ENCODE measurements at places on chromosomes 5 and 9. TPM values are rescaled to one million over a fixed set of nuclear protein-coding genes. Genes with fewer than 3 reads are reported as not detected.

DNA sequence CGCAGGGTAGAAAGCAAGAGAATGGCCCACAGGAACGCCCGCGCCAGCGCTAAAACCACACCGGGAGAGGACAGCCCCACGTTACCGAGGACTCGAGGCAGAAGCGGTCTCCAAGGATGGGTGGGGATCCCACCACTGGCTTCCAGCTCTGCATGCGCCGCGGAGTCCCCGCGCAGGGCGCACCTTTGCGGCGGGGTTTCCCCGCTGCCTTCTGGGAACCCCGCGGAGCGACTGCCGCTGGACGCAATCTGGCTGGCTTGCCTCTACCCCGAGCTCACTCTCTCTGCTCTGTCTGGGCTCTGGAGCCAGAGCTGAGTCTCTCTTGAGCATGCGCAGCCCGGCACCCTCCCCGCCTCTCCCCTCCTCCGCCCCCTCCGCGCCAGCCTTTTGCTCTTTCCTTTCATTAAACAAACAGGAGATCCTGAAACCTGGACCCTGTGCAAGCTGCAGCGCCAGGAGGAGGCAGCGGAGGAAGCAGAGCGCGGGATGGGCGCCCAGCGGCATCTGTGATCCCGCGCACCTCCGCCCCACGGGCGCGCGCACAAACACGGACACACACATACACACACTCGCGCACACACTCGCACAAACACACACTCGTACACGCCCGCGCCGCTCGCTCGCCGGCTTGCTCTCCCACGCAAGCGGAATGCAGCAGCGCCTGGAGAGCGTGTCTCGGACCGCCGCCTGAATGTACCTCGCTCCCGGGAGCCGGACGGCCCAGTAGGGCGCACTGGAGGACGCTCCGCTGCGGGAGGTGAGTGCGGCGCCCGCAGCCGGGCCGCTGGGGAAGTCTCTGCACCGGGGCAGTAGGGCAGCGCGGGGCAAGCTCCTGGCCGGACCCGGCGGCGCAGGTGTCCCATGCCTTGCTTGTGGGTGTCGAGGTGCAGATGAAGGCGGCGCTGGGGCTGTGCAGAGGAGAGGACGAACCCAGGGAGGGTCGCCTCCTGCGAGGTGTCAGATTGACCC lies at the start of gene PLPPR1:
PLPPR1 (plus strand) TSS at position 382 of the 969 bp plus-strand sequence.
- DNase-seq: peak; percentile 88
- peaks cover 23% of the 10 kb centered on the region for H3K27me3 ChIP-seq
- 0 out of 2 replicates have a peak, but pooled peaks cover 2% of the 10 kb centered on the region for H3K4me1 ChIP-seq
- no peak within 1 kb of the TSS for H3K27ac ChIP-seq
- peak within 1 kb of the TSS; percentile 90 for H3K4me3 ChIP-seq

GRCh38 chr9:23887781-23888180 lies 61.7 kb upstream of the ELAVL2 start:
- H3K27ac ChIP-seq: no peak overlapping the region
- H3K4me1 ChIP-seq: no peaks in the 10 kb centered on the region
- no peaks in the 10 kb centered on the region for H3K27me3 ChIP-seq
- no peak overlapping the region for H3K4me3 ChIP-seq
- peaks cover 10% of the 10 kb centered on the region for H3K36me3 ChIP-seq

DNA sequence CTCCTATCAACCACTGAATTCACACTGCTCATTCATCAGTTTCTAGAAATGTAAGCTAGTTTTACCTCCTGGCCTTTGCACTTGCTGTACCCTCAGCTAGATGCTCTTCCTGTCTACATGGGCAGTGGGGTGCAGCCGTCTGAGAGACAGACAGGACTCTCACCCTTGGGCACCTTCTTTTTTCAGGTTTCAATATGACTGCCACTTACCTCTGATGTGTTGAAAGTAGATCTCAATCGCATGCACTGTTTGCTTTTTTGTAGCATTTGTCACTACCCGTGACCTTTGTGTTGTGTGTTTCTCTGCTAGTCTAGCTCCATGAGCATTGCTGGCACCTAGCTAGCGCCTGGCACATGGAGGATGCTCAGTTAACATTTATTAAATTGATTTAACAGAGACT lies 403.1 kb upstream of the TRPC7 start:
- no peak overlapping the region for H3K27ac ChIP-seq
- H3K27me3 ChIP-seq: no peaks in the 10 kb centered on the region
- no peaks in the 10 kb centered on the region for H3K4me1 ChIP-seq
- no peak for DNase-seq
- no peak overlapping the region for H3K4me3 ChIP-seq
- H3K36me3 ChIP-seq: no peaks in the 10 kb centered on the region

DNA sequence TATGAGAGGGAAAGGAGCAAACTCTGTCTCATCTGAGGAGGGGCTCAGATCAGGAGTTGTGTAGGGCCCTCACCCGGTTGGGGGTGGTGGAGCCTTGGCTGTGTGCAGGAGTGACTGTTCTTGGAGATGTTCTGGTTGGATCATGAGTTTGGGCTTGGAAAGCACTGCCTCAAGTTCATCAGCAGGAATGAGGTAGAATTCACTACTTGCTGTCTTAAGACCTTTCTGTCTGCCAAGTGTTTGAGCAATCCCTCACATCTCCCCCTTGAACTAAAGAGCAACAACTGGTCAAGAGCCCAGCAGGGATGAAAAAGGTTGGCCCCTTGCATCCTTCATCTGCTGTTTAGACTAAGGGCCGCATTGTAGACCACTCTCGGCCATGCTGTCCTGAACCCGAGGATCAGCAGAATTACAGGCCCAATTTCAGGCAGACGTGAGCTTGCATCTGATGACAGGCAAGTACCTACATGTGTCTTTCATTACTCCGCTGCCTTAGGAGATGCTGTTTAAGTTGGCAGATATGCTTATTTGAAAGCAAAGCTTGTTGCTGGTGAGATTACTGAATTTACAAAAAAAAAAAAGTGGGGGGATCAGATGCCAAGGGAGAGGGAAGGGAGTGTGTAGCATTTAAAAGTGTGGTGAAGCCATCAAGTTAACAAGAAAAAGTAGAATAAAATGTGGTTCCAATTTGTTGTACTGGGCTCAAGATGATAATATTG lies 36.4 kb downstream of the PIK3R1 start:
- no peaks in the 10 kb centered on the region for H3K36me3 ChIP-seq
- no peaks in the 10 kb centered on the region for H3K27me3 ChIP-seq
- no peak for DNase-seq
- no peak overlapping the region for H3K27ac ChIP-seq
- peaks cover 11% of the 10 kb centered on the region for H3K4me1 ChIP-seq

The SLC34A3 gene
- not detected for total RNA-seq

GRCh38 chr9:133684936-133685361 lies 48.8 kb downstream of the DBH start:
- no peaks in the 10 kb centered on the region for H3K36me3 ChIP-seq
- no peak overlapping the region for H3K27ac ChIP-seq
- no peak overlapping the region for H3K4me3 ChIP-seq
- DNase-seq: no peak
- H3K4me1 ChIP-seq: no peaks in the 10 kb centered on the region

GRCh38 chr9:76298521-76299144 lies 95.6 kb downstream of the RFK start:
- H3K27ac ChIP-seq: no peak overlapping the region
- no peak overlapping the region for H3K4me3 ChIP-seq
- DNase-seq: no peak

DNA sequence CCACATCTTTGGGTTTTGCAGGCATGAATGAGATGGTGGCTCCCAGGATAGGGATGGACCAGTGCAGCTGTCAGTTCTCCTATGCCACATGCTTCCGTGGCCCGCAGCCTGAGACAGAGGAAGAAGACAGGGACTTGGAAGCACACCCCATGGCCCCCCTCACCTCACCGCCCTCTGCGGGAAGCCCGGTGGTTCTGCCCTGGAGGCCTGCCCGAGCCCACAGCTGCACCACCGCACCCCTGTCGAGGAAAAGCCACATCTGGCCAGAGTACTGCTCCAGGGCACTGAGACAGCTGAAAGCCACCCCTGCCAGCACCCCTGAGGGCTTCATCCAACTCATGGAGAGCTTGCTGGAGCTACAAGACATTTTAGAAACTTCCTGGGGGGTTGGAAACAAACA lies 7.6 kb upstream of the TRMT10B start:
- no peaks in the 10 kb centered on the region for H3K4me1 ChIP-seq
- H3K27ac ChIP-seq: no peak overlapping the region
- H3K27me3 ChIP-seq: no peaks in the 10 kb centered on the region
- DNase-seq: no peak
- H3K36me3 ChIP-seq: no peaks in the 10 kb centered on the region

DNA sequence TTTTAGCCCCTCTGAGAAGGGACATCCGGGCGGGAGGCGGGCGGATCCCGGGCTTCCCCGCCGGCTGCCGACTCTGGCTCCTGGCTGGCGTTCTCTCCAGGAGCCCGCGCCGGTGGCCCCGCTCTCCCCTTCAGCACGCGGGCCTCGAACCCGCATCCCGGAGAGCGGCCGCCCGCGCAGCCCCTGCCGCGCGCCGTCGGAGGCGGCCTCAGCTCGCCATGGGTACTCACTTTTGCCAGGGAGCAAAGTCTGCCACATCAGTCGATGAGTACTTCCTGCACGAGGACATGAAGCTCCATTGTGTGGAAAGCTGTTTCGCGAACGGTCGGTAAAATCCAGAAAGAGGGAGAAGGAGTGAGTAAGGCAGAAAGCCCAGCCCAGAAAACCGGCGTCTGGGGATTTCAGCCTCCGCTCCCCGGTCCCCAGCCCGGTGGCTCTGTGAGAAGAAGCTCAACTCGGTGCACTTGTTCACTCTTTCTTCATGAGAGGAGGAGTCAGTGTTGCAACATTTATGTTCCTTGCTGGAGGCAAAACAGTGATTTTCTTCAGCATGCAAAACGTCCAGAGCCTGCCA lies at the start of gene PRLR:
PRLR (minus strand) TSS at position 450 of the 574 bp plus-strand sequence. CDS start 140,867 bp downstream, outside the sequence.
- H3K27me3 ChIP-seq: no peaks in the 10 kb centered on the region
- H3K36me3 ChIP-seq: peaks cover 13% of the 10 kb centered on the region
- peak within 1 kb of the TSS; percentile 82 for H3K4me3 ChIP-seq
- DNase-seq: peak; percentile 42
- H3K4me1 ChIP-seq: 0 out of 2 replicates have a peak, but pooled peaks cover 2% of the 10 kb centered on the region

- DNase-seq: no peak
Measured at GRCh38 chr9:77864211-77864889, 167.3 kb downstream of the GNAQ start.

The SLC1A1 gene
- total RNA-seq: 4.2 TPM

GRCh38 chr9:78298046-78298765 lies 1.3 kb downstream of the PSAT1 start:
- H3K4me1 ChIP-seq: no peaks in the 10 kb centered on the region
- DNase-seq: no peak
- no peak overlapping the region for H3K27ac ChIP-seq
- H3K36me3 ChIP-seq: peaks cover 51% of the 10 kb centered on the region
- H3K27me3 ChIP-seq: no peaks in the 10 kb centered on the region

The ARAP3 gene
- 27.6 TPM for total RNA-seq

DNA sequence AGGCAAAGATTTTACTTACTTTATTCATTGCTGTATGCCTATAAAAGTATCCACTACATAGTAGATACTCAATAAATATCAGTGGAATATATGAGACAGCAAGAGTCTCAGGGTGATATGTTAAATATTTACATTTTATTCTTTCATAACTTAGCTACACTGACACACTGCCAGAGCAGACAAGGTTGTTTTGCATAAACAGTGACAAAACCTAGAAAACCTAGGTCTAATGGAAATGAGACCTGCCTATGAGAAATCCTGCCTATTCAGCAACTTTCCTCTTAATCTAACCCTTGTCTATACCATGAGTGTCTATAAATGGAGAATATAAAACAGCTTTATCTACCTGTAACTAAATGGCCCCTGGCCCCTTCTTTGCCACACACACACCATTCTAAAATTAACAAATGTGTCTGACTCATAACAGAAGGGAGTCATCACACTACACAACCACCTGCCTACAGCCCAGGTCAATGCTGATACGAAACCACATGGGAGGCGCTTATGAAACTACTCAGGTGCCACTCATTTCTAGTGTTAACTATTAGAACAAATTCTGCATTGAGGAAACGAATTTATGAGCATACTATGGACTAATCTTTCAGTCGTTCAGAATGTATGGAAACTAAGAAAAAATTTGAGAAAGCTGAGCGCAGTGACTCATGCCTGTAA lies 60.3 kb downstream of the UBAP2 start:
- no peaks in the 10 kb centered on the region for H3K27me3 ChIP-seq
- peaks cover 41% of the 10 kb centered on the region for H3K36me3 ChIP-seq
- H3K4me3 ChIP-seq: no peak overlapping the region
- H3K27ac ChIP-seq: no peak overlapping the region
- DNase-seq: no peak
- H3K4me1 ChIP-seq: no peaks in the 10 kb centered on the region

Data from H9 (cell line).